ENCODE measurements at places on chromosomes 5 and 9.

DNA sequence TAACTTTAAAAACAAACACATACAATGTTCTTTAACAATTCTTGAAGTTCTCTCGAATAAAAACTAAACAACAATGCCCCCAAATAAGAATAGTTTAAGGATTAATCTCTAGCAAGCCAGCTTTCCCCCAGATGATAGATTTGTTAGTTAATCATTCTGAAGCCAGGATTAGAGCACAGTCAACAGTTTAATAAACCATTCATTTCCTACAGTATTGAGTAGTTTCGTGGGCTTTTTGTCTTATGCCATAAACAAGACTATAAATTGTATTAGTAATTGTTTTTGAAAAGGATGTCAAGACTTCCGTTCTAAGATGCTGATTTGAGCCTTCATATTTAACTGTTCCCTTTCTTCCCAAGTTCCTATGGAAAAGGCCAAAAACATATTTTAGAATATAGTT is 136.6 kb downstream of the PIK3R1 start:
- DNase-seq, result no peak

DNA sequence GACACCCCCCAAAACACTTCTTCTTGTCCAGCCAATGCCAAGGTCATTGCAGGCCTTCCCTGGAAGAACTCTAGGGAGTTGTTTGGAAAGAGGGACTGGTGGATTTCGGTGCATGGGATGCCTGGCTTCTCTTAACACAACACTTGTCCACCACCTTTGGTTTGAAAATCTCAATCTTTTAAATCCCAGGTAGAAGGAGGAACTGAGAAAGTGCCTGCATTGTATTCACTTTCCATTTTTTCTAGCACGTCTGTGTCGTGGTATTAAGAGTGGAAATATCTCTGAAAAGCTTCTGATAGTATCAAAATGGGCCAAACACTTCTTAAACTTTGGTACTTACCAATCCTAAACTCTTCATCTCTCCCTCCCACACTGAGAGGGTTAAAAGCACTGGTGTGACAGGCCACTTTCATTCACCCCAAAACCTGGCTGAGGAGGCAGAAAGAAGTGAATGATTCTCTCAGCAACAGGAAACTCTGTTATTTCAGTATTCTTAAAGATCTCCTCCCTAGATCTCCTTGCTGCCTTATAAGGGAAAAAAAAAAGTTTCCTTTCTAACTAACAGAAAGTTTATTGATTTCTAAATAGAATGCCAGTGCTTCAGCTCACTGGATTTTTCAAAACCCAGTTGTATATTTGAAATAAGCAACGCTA is 3.9 kb upstream of the NFIB start:
- DNase-seq, result peak; percentile 9

DNA sequence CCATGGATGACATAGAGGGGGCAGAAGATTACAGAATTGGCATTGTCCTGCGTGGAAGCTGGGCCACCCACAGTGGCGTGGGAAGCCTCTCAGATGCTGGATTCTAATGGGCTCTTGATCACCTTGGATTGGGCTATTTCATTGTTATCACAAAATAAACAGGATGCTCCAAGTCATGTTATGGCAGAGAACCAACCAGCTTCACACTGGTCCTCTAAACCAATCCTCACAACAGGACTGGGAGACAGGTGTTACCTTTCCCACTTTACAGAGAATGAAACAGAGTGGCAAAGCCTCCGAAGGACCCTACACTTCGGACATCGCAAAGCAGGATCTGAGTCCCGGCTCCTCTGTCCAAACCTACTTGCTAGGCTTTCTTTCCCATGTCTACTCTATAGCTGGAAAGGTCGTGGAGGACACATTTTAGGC is 455 bp upstream of the SMIM3 start:
- DNase-seq, result no peak

DNA sequence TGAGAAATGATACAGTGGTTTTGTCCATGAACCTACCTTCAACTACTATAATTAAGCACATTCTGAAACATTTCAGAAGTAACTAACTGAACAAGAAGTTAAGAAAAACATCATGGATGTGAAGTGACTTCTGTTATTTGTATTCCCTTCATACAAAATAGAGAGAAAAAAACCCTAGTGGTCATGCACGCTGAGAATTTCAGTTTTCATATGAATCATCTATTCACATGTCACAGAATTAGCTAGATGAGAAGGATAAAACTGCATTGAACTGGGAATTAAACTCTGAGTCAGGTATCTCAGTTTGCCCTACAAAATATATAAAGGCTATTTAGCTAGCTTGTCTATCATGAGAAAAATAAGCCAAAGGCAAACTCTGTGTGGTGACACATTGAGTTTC is 451.8 kb upstream of the FTMT start:
- DNase-seq, result no peak

DNA sequence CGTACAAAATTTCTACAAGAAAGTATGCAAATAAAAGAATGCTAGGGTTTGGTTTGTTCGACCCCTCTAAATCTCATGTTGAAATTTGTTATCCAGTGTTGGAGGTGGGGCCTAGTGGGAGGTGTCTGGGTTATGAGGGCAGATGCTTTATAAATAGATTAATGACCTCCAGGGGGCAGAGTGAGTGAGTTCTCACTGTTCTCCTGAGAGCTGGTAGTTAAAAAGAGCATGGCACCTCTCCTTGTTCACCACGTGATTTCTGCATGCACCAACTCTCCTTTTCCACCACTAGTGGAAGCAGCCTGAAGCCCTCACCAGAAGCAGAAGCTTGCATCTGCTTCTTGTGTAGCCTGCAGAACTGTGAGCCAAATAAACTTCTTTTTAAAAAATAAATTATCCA is 50.4 kb upstream of the FAM170A start:
- no peak for DNase-seq

DNA sequence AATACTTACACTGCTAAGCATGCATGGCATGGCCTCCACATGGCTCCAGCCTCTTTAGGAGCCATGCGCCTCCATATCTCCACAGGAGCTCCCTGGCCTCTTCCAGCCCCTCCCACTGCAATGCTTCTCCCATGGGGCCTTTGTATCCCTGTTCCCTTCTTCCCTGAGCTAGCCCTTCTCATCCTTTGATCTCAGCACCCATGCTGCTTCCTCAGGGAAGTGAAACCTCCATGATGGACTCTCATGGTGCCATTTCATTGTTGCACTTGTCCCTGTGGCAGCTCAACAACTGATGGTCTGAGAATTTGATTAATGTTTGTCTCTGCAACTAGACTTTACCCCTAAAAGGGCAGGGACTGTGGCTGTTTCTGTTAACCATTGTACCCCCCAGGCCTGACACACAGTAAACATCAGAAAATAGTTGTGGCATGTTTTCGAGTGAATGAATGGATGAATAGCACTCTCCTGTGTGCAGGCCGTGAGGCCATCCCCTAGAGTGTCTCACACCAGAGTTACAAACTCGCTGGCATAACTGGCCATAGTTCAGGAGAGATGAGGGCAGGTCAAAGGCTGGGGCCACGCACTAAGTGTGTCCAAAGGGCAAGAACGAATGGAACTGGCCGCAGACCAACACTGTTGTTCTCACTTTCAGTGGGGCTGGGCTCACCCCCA is 6.6 kb downstream of the IDNK start:
- DNase-seq, result no peak

GRCh38 chr5:145479271-145479670 is 355.9 kb downstream of the PRELID2 start:
- no peak for DNase-seq

- DNase-seq, result no peak
Measured at GRCh38 chr9:5854063-5854790, 21.3 kb upstream of the ERMP1 start.

- DNase-seq, result no peak
Measured at GRCh38 chr5:14200312-14200990, 57.3 kb downstream of the TRIO start.

- no peak for DNase-seq
Measured at GRCh38 chr5:131377785-131378325, 114.0 kb downstream of the CDC42SE2 start.

GRCh38 chr5:136619556-136619955 is 254.2 kb upstream of the TRPC7 start:
- DNase-seq, result no peak

- no peak for DNase-seq
Measured at GRCh38 chr9:3177936-3178335, 334.0 kb upstream of the PUM3 start.

GRCh38 chr9:117205806-117206205 is 209.1 kb downstream of the ASTN2 start:
- DNase-seq, result no peak

- no peak for DNase-seq
Measured at GRCh38 chr5:123151227-123151909, 62.3 kb downstream of the PRDM6 start.

GRCh38 chr9:37025823-37026112 is 8.3 kb downstream of the PAX5 start:
- DNase-seq, result no peak

- DNase-seq, result no peak
Measured at GRCh38 chr9:130237763-130238524, 27.6 kb upstream of the HMCN2 start.

DNA sequence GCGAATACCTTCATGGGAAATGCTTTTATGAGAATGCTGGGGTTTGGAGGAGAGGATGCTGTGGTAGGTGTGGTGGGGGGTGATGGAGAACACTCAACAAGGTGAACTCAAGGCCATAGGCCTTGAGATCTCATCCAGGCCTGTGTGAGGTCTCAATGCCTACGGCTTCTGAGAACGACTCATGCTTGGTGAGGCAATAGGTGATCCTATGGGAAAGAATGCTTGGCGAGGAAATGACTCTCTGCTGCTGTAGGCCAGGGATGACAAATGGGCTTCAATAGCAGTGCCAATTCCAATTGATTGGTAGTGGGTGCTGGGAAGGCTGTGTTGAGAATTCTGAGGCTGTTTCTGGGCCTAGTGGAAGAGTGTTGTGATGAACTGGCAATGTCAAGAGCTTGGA is 280.2 kb upstream of the CLINT1 start:
- no peak for DNase-seq

DNA sequence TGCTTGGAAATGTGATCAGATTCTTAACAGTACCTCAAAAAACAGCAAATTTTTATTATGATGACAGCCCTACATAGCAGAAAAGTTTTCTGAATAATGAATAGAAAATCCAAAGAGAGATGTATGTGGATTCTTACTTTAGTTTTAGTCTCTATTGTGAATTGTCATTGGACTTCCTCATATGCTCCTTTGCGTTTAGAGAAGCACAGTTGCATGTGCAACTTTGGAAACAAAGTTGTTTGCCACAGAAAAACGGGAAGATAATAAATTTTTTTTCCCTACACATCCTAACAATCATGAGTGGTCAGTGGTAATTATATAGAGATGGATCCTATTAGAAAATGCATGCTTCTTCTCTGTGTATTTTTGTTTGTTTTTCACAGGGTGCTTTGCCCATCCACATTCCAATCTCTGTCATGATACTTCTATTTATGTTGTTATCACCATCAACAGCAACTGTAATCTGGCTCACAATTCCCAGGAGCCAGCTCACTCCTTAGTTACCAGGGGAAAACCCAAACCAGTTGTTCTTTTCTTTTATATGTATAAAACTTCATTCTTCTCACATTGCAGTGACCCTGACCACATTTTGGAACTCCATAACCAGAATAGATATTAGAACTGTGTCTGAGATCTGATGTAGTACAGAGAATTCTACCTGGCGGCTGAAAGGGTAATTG is 118.7 kb downstream of the NDUFS4 start:
- no peak for DNase-seq

- peak; percentile 74 for DNase-seq
Measured at GRCh38 chr5:118692811-118693342, 295.5 kb downstream of the DTWD2 start.

DNA sequence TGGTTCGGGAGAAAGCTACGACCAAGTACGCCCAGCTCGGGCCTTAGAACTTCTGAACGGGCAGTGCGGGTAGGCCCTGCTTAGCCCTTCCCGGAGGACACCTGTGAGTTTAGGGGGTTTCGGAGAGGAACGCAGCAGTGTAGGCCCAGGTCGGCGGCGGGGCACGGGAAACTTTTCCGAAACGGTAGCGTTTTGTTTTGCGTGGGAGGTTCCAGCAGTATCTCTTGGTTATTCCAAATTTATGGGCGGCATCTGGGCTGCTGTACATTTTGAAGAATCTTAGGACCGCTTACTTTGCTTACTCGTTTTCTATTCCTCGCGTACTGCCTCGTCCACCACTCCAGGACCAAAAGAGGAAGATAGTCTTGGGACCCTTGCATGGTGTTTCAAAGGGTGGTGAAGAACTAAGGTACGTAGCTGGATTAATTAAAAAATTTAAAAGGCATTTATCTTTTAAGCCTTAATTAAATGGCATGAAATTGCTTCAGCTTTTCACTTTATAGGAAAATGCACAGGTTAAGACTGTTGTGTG is 492 bp downstream of the TENT2 start:
- DNase-seq, result no peak

DNA sequence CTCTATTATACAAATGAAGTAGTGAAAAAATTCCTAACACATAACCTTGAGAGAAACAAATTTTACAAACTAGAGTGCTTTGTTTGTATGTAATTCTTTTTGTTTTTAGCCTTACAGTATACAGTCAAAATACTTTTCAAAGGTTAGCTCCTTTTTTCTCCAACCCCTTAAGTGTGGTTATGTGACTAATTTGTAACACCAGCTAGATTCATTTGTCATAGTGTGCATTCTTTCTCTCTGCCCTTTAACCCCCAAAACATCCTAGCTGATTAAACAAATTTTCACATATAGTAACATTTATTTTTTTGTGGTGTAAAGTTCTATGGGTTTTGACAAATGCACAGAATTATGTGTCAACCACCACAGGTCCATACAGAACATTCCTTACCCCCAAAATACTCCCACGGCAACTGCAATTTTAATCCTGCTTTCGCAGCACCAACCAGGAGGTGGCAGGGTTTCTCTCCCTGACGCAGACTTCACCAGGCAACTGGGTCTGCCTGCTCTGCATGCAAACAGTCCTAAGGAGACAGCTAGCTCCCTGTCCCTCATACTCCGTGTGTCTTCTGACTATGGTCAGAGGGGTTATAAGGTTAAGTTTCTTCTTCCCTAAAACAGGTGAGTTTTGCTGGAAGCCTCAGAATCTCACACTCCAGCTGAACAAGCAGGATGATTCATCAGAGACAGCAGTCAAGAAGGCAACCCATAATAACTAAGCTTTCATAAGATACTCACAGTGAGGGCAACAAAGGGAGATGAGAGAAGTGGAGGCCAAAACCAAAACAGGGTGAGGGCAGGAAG is 44.5 kb upstream of the NR5A1 start:
- DNase-seq, result peak; percentile 53

DNA sequence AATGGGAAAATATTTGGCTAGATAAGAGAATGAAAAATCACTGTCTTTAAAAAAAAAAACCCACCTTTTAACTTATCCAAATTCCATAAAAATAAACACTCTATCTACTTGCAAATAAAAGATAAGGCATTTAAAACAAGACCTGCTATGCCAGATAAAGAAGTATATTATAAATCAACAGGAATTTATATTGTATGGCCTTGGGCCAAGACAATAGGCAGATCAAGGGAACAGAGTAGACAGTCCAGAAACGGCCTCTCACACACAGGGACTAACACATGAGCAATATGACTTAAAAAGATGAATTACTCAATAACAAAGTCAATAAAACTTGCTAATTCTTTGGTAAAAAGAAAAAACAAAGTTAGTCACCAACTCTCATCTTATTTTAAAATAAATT is 34.7 kb upstream of the ICE1 start:
- no peak for DNase-seq

GRCh38 chr5:179312557-179313235 is 32.6 kb downstream of the ADAMTS2 start:
- DNase-seq, result no peak

- no peak for DNase-seq
Measured at GRCh38 chr5:180607861-180608571, 16.7 kb upstream of the SCGB3A1 start.

- DNase-seq, result no peak
Measured at GRCh38 chr9:115341426-115341825, 223.5 kb upstream of the TNC start.

All from brain (organoid and tissue), 16 donors.